Uterine smooth muscle cell (primary cell): ENCODE measurements at places on chromosomes 2 and 18. TPM values are rescaled to one million over a fixed set of nuclear protein-coding genes. Genes with fewer than 3 reads are reported as not detected.

The CYP26B1 gene
- 0.33 and 0.37 TPM in 2 replicates for total RNA-seq

The LYPD6B gene
- not detected in 2 replicates for total RNA-seq

The MBOAT2 gene
- total RNA-seq: 76.0 and 89.6 TPM in 2 replicates

The KIF5C gene
- 0.66 and 0.87 TPM in 2 replicates for total RNA-seq

The TSPYL6 gene
- total RNA-seq: not detected in 2 replicates

The SPATA3 gene
- not detected in 2 replicates for total RNA-seq

The SERPINB13 gene
- total RNA-seq: not detected in 2 replicates

The CPO gene
- 0.12 TPM in 1 of 2 replicates, not detected in the other for total RNA-seq

The ONECUT2 gene
- total RNA-seq: under 0.01 TPM in 2 replicates

The GALR1 gene
- total RNA-seq: under 0.01 TPM in 1 of 2 replicates, not detected in the other

The PKDCC gene
- 55.4 and 56.6 TPM in 2 replicates for total RNA-seq

The GATA6 gene
- total RNA-seq: 5.5 and 15.2 TPM in 2 replicates

The COL4A3 gene
- total RNA-seq: 0.25 and 1.1 TPM in 2 replicates

The RBKS gene
- 0.75 and 1.4 TPM in 2 replicates for total RNA-seq

The ANKRD30BL gene
- total RNA-seq: not detected in 2 replicates
